ENCODE measurements at places on chromosomes 3 and 15.

- DNase-seq: no peak
These were observed 77.3 kb downstream of the MBNL1 start for GRCh38 chr3:152346058-152346457.

DNA sequence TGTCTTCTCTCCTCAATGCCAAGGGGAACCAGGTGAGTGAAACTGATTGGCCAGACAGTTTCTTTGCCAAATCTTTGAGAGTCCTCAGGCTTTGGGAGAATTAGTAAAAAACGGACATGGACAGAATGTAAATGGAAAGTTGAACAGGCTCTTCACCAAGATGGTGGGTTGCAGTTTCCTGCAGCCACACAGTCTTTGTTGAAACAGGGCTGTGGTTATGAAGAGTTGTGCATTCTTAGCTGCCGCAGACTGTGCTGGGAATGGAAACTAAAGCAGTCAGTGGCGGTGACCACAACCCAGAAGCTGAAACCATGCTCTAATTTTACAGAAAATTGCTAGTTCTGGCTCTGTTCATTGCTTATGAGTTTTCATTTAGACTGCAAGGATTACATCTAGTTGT, 42.1 kb upstream of the TASOR start:
- DNase-seq: no peak

GRCh38 chr3:128458746-128459460, 7.8 kb downstream of the DNAJB8 start:
- no peak for DNase-seq

- no peak for DNase-seq
These were observed 294.4 kb downstream of the OCA2 start for GRCh38 chr15:27804569-27805260.

All from brain pericyte (primary cell).